Activated naive CD8-positive, alpha-beta T cell treated with anti-CD3 and anti-CD28 coated beads, Interleukin-2, amount 10 ng/mL, durations not matched to agents 7 days and 5 days (primary cell): ENCODE measurements at places on chromosomes 5 and 9. TPM values are rescaled to one million over a fixed set of nuclear protein-coding genes. Genes with fewer than 3 reads are reported as not detected.

DNA sequence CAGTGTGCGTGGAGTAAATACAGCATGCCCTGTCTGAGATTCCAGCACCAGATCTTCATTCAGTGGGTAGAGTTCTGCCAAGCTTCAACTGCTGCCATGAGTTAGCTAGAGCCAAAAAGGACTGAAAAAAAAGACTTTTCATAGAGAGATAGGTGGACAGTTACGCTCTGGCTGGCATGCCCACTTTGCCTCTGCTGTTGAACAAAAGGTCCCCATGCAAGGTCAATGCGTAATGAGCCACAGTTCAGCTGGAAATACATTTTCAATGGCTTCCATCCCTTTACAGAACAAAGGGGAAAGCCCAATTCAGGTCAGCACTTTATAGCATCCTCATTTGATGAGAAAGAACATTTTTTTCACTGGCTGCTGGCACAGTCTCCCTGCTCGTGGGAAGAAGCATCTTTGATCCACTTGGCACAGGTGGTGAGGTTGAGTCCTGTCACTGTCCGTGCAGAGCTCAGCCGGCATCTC is 86.9 kb upstream of the ERCC6L2 start:
- no peak for DNase-seq

GRCh38 chr5:51846015-51846414 is 462.8 kb downstream of the ISL1 start:
- no peak for DNase-seq

The IL13 gene
- 0.30 TPM for total RNA-seq

DNA sequence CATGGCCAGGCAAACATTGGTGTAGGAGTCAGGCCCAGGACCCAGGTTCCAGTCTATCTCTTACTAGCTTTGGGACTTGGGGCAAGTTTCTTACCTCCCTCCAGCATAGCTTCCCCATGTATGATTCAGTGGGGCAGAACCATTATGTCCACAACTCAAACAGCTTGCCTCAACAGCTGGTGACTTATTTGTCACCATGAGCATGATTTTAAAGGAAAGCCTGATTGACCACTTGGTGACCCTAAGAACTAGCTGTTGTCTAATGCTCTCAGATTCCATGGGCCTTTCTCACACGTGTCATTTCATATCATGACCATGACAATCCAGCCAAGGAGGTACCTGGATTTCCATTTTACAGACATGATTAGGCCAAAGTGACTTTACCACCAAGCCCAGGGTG is 126.4 kb downstream of the TTLL11 start:
- DNase-seq, result no peak

GRCh38 chr5:78757269-78758053 is 108.9 kb upstream of the LHFPL2 start:
- no peak for DNase-seq

DNA sequence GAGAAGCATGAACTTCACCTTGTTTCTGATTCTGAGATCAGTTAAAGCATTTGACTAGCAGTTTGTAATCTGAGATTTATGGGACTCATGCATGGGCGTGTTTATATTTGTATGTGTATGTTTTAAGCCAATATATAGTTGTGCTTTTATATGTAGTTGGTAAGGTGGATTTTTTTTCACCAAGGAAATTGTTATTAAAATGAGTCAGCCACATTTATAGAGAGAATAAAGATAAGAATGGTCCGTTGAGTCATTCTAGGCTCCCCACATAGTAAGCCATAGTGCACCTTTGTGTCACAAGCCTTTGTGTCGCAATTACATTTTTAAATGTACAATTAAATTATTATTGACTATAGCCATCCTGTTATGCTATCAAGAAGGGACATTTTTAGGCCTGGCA is 89.0 kb downstream of the NLN start:
- DNase-seq, result no peak

The NFIL3 gene
- total RNA-seq, result 19.2 TPM

DNA sequence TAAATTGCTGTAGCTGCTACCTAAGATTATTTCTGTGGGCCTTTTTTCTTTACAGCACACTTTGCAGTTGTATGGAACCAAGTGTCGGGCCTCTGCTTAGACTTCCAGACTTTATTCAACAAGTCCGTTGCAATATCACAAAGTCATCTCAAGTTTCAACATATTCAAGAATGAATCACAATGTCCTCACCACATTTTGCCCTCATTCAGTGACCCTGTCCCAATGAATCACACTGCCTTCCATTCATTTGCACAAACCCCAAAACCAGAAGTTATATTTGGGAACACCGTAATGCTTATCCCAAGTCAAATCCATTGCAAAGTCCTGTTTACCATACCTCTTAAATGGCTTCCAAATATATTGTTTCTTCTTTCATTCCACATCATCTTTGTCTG is 439.6 kb downstream of the CSNK1G3 start:
- DNase-seq, result no peak

- DNase-seq, result no peak
Measured at GRCh38 chr9:17597977-17598376, 19.1 kb downstream of the SH3GL2 start.

DNA sequence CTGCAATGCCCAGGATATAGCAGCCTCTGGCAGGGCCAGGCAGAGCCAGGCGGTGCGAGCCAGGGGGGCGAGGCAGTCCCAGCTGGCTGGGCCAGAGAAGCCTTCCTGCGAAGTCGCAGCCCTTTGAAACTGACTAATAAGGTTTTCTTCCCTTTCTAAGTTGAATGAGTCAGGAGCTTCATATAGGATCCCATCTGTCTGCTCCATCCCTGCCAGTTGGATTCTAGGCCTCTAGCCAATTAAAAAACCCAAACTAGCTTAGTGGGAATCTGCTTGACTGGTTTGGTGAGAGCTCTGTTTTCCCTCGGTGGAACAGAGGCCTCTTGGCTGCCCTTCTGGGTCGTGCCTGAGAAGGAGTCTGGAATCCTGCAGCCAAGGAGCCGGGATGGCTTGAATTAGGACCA is 70.1 kb upstream of the RAPGEF1 start:
- no peak for DNase-seq

The DNAJC21 gene
- 56.7 TPM for total RNA-seq

DNA sequence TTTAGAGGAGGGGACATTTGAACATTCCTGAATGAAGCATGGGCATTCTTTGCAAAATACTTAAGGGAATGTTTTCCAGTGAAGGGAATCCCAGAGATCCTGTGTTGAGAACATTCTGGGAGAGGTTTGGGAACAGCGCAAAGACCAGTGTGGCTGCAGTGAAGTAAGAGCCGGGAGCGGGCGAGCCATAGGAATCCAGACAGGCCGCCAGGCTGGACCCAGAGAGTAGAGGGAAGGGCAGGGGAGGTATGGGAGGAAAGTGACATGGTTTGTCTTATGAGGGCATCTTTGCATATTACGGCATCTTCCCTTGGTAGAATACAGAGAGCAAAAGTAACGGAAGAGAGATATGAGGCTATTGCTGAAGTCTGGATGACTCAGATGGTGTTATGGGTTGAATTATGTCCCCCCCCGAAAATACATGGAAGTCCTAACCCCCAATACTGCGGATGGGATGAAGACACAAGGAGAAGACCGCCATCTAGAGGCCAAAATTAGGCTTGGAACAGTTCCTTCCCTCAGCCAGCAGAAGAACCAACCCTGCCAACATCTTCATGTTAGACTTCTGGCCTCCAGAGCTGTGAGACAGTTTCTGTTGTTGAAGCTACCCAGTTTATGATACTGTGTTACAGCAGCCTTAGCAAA is 268.2 kb downstream of the MAST4 start:
- DNase-seq, result no peak

DNA sequence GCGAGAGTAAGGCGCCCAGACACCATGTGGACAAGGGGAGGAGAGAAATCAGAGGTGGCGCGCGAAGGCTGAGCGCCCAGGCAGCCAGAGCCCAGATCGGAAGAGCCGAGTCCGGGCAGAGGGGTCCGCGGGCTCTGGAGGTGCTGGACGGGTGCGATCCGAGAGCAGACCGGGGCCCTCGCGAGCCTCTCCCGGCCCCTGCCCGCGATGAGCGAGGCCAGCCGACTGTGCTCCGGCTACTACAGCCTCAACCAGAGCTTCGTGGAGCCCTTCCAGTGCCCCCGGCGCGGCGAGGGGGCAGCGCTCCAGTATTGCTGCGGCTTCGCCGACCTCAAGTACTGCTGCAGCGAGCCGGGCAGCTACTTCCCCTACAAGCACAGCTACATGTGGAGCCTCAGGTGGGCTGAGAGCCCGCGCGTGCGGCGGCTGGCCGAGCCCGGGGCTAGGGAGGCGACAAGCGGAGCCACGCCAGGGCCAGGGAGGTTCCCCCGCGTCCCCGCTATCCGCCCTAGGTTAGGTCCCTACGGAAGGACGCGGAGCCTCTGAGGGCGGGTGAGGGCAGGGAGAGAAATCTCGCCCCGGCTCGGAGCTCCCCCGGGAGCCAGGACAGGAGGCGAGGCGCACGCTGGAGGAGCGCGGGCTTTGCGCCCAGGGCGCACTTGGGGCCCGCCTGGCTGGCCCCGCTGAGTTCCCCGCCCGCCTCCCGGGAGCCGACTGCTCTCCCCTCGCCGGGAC is at the start of gene SHISAL2B:
Gene SHISAL2B (plus strand): TSS at position 87 of the 735 bp plus-strand sequence. CDS start 121 bp downstream, at position 208.
- peak; percentile 33 for DNase-seq

The INSYN2B gene
- not detected for total RNA-seq

The OR5C1 gene
- total RNA-seq, result not detected

The C5orf46 gene
- total RNA-seq, result not detected
